ENCODE measurements at places on chromosomes 3 and 15.

DNA sequence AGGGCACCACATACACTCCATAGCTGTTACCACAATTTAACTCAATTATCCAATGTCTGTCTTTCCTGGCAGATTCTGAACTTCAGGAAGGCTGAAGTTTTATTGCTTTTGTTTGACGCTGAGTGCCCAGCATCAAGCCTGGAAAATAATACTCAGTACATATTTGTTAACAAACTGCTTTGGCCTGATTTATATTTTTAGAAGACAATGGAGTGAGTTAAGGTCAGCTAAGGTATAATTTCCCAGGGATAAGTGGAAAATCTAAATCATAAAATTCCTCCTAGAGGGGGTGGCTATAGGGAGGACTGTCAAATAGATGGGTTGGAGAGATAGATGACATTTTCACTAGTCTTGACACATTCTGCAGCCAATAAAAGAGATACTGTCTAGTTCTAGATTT, 659.4 kb upstream of the ADAMTS9 start:
- no peak for DNase-seq

DNA sequence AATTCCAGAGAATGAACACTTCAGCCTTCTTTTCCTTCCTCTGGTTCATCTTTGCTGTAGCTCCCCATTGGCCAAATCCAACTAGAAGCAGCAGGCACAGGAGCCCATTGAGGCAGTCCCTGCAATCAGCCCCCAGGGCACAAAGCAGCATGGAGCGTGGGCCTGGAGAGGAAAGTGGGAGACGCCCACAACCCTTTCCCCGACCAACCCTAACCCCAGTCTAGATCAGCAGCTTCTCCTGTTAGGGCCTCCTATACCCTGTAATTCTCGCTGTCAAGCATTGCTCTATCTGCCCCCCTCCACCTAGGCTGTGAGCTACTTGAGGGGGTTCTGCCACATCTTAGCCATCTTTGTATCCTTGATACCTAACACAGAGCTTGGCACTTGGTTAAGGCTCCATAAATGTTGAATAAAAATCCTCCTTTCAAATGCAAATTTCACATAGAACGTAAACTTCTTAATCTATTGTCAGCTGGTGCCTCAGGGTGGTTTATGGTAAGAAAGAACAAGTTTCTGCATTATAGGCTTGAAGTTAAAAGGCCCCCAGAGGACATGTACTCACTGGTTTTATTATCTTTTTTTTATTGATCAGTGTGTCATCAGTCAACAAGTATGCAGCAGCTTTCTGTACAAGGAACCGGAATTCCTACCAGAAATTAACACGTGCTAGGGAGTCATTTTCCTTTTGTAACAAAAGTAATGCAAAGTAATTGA, 97.9 kb upstream of the PFN2 start:
- no peak for DNase-seq

DNA sequence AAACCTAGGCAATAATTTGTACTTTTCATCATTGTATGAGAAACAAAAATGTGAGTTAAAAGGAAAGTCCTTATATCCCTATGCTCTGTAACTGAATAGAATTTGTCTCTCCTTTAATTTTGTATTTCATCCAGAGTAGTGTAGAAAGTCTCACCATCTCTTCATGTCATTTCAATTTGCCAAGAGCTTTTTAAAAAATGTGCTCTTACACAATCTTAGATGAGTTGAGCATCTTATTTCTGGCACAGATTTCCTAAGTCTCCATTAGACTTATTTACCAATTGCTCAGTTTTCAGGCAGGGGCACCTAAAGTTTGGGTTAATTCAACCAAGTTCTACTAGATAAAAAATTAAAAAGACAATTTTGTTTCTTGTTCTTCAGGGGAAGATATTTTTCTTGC, 201.5 kb upstream of the RBMS3 start:
- no peak for DNase-seq

DNA sequence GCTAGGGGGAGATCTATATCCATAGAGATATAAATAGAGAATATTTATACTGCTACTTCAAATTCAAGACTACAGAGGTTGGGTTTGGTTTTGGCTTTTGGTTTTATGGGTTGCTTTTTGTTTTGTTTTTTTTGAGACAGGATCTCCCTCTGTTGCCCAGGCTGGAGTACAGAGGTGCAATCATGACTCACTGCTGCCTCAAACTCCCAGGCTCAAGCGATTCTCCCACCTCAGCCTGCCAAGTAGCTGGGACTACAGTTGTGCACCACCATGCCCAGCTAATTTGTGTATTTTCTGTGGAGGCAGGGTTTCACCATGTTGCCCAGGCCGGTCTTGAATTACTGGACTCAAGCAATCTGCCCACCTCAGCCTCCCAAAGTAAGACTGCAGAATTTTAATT, 3.9 kb upstream of the UBL7 start:
- DNase-seq, result no peak

Data from CD4-positive, alpha-beta T cell (primary cell).